Cardiac muscle cell (in vitro differentiated cells and primary cell): ENCODE measurements at places on chromosomes 11 and 22. TPM values are rescaled to one million over a fixed set of nuclear protein-coding genes. Genes with fewer than 3 reads are reported as not detected.

The DCDC1 gene
- 1.0 and 1.1 TPM in 2 replicates for total RNA-seq

The PLEKHA7 gene
- total RNA-seq: 65.0 and 167 TPM in 2 replicates

GRCh38 chr11:118343981-118344515, at the start of gene CD3G:
Gene CD3G, plus strand, starts transcription at chr11:118344344. Its CDS starts 80 bp downstream, at chr11:118344424.
- H3K27ac ChIP-seq: no peak within 1 kb of the TSS
- H3K27me3 ChIP-seq: peaks cover 39% of the 10 kb centered on the region
- no peaks in the 10 kb centered on the region for H3K4me1 ChIP-seq
- no peak within 1 kb of the TSS for H3K4me3 ChIP-seq
- DNase-seq: no peak

DNA sequence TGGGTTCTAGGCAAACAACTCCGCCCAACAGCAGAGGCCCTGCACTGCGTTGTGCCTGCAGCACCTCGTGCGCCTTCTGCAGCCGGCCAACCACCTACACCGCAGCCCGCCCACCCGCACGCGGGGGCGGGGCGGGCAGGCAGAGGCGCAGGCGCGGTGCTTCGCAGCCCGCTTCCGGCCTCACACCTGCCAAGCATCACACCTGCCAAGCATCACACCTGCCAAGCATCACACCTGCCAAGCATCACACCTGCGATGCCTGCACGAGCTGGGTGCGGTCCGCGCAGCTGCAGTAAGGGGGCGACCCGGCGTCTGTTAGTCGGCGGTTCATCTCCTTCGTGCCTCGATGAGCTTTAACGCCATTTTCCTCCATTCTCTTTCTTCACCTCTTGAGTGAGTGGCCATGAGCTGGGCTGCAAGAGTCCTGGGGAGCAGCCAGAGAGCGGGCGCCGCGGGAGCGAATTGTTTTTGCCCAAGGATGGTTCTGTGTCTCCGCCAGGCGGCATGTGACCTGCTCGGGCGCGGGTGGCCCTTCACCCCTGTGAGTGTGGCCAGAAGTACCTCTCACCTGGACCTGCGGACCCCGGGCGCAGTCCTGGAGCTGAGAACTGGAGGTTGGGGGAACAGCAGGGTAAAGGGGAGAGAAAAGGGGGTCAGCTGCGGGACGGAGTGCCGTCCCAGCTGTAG, at the start of gene LDHAL6A:
Gene LDHAL6A (plus strand): TSS at position 171 of the 687 bp plus-strand sequence. CDS start 825 bp downstream, outside the sequence.
- H3K27ac ChIP-seq: no peak within 1 kb of the TSS
- H3K4me1 ChIP-seq: no peaks in the 10 kb centered on the region
- no peak for DNase-seq
- H3K4me3 ChIP-seq: no peak within 1 kb of the TSS

GRCh38 chr22:29152954-29153719, 52.6 kb upstream of the EMID1 start:
- peaks cover 7% of the 10 kb centered on the region for H3K4me1 ChIP-seq
- no peak overlapping the region for H3K4me3 ChIP-seq
- peak; percentile 49 for DNase-seq
- no peak overlapping the region for H3K27ac ChIP-seq

- no peaks in the 10 kb centered on the region for H3K27me3 ChIP-seq
- DNase-seq: no peak
- no peak overlapping the region for H3K27ac ChIP-seq
- no peaks in the 10 kb centered on the region for H3K36me3 ChIP-seq
- H3K4me3 ChIP-seq: no peak overlapping the region
- no peaks in the 10 kb centered on the region for H3K4me1 ChIP-seq
Observed at GRCh38 chr22:48973694-48974041, 854.0 kb downstream of the BRD1 start.

DNA sequence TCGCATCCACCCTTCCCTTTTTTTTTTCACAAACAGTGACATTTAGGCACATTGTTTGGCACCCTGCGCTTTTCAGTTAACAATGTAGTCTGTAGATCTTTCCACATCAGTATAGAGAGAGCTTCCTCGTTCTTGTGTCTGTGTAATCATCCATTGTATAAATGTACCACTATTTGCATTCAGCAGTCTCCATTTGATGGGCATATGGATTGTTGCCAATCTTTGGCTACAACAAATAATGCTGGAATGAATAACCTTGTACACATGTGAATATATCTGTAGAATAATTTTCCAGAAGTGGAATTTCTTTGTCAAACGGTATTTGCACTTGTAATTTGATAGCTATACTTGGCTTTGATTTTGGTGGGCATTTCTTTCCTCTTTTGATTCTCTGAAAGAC, 17.1 kb downstream of the MPEG1 start:
- H3K4me3 ChIP-seq: no peak overlapping the region
- no peaks in the 10 kb centered on the region for H3K36me3 ChIP-seq
- no peaks in the 10 kb centered on the region for H3K27me3 ChIP-seq
- DNase-seq: no peak
- no peaks in the 10 kb centered on the region for H3K4me1 ChIP-seq
- no peak overlapping the region for H3K27ac ChIP-seq

GRCh38 chr11:93646399-93646798, 15.1 kb upstream of the CEP295 start:
- no peaks in the 10 kb centered on the region for H3K27me3 ChIP-seq
- no peaks in the 10 kb centered on the region for H3K4me1 ChIP-seq
- no peak for DNase-seq
- H3K36me3 ChIP-seq: no peaks in the 10 kb centered on the region
- no peak overlapping the region for H3K27ac ChIP-seq

- no peaks in the 10 kb centered on the region for H3K4me1 ChIP-seq
- DNase-seq: no peak
- no peaks in the 10 kb centered on the region for H3K36me3 ChIP-seq
Observed at GRCh38 chr11:3115321-3115720, 49.8 kb downstream of the OSBPL5 start.

DNA sequence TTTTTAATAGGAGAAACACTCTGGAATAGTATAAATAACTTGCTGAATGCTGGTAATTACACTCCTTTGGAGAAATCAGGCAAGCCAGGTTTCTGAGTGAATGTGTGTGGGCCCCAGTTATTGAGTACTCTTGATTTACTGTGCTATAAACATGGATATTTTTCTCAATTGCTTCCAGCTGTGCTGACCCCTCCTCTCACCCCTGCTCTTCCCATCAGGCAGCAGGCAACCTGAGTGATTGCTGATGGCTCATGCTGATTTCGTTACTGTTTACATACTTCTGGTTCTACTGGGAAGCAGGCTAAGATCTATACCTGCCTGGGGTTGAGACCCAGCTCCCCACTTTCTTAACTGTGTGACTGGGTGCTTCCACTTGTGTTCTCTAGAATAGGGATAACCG, 68.5 kb downstream of the DHCR7 start:
- H3K27ac ChIP-seq: no peak overlapping the region
- no peaks in the 10 kb centered on the region for H3K36me3 ChIP-seq
- H3K4me3 ChIP-seq: no peak overlapping the region
- no peaks in the 10 kb centered on the region for H3K4me1 ChIP-seq
